ENCODE measurements at places on chromosomes 6 and 20. TPM values are rescaled to one million over a fixed set of nuclear protein-coding genes. Genes with fewer than 3 reads are reported as not detected.

The KIF6 gene
- total RNA-seq: under 0.01 TPM

The PREP gene
- 13.4 TPM for total RNA-seq

The FOXP4 gene
- 2.0 TPM for total RNA-seq

The DSP gene
- 0.83 TPM for total RNA-seq

The COL11A2 gene
- total RNA-seq: 0.14 TPM

The GUCA1A gene
- total RNA-seq: not detected

The PDE10A gene
- total RNA-seq: 89.7 TPM

The PROCR gene
- total RNA-seq: 50.8 TPM

The BEND6 gene
- 12.8 TPM for total RNA-seq

The MYCT1 gene
- total RNA-seq: under 0.01 TPM

The LAMA4 gene
- total RNA-seq: 421 TPM

The OR2J3 gene
- total RNA-seq: not detected

The FOXS1 gene
- not detected for total RNA-seq

The BPIFB1 gene
- total RNA-seq: not detected

The ENPP1 gene
- total RNA-seq: 4.7 TPM

The SLC18B1 gene
- 7.4 TPM for total RNA-seq

The MAK gene
- total RNA-seq: not detected

All from smooth muscle cell of bladder (primary cell).